ENCODE measurements at places on chromosomes 16 and 17. TPM values are rescaled to one million over a fixed set of nuclear protein-coding genes. Genes with fewer than 3 reads are reported as not detected.

The PIPOX gene
- 11.8 TPM for total RNA-seq

The IL17C gene
- total RNA-seq, result not detected

The KIF1C gene
- total RNA-seq, result 85.6 TPM

The DOC2A gene
- 3.9 TPM for total RNA-seq

- no peak overlapping the region for H3K27ac ChIP-seq
- H3K36me3 ChIP-seq, result no peaks in the 10 kb centered on the region
- H3K4me3 ChIP-seq, result no peak overlapping the region
- DNase-seq, result no peak
- H3K4me1 ChIP-seq, result peaks cover 7% of the 10 kb centered on the region
These were observed 43.8 kb downstream of the C16orf82 start for GRCh38 chr16:27110524-27110896.

- no peak for DNase-seq
- H3K4me1 ChIP-seq, result no peaks in the 10 kb centered on the region
- H3K27me3 ChIP-seq, result no peaks in the 10 kb centered on the region
- no peak overlapping the region for H3K27ac ChIP-seq
- no peak overlapping the region for H3K4me3 ChIP-seq
These were observed 26.3 kb upstream of the OR4D1 start for GRCh38 chr17:58121925-58122324.

DNA sequence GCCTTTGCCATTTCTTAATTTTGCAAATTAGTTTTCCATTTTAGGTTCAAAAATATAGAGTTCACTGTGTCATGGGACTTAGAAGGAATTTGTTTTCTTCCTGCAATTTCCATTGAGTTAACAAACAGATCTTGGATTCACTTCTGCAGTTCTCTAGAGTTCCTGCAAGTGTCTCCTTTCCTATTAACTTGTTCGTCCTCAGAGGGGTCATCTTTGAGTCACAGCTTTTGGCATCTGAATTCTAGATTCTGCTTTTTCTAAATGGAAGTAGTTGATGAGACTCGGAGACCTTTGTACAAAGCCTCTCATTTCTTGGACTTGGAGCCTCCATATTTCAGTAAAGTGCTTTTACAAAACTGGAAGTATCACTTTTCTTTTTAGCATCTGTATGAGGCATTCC, 323.3 kb downstream of the BCAS3 start:
- no peak overlapping the region for H3K4me3 ChIP-seq
- DNase-seq, result no peak
- H3K36me3 ChIP-seq, result no peaks in the 10 kb centered on the region
- H3K27ac ChIP-seq, result no peak overlapping the region

Data from sigmoid colon (tissue), 7 donors.